Activated effector memory CD4-positive, alpha-beta T cell treated with anti-CD3 and anti-CD28 coated beads, Interleukin-2, amount 50 U/mL, for 16 hours (primary cell): ENCODE measurements at places on chromosomes 1 and 21.

GRCh38 chr21:36724660-36725059 lies 25.7 kb downstream of the SIM2 start:
- no peak for DNase-seq

- no peak for DNase-seq
These were observed 10.0 kb downstream of the CLDN19 start for GRCh38 chr1:42730002-42730401.

- DNase-seq, result no peak
These were observed 193.9 kb downstream of the FMN2 start for GRCh38 chr1:240285540-240285939.

DNA sequence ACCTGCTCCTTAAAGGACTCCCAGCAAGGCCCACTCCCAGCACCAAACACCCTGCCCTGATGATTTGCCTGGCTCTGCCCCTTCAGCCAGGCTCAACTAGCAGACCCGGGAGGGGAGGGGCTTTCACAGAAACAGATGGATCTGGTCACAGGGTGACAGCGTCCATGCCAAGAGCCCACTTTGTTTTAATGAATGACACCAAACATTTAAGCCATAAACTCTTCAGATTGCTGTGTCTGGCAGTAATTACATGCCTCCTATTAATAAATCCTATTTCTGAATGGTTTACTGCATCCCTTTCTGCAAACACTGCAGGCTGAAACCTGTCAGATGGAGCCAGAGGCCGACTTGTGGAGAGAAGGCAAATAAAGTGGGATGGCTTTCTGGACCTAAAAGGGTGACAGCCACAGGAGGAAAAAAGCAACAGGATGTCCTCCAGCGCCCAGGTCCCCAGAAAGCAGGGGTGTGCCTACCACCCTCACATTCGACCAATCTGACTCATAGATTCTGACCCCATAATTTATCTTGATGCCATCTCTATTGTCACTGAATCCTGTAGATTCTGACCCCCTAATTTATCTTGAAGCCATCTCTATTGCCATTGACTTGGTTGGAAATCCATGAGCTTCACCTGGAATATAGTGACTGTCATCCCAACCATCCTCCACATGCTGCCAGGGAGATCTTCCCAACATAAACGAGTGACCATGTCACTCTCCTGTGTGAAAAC lies 200.9 kb downstream of the PLPP3 start:
- no peak for DNase-seq

DNA sequence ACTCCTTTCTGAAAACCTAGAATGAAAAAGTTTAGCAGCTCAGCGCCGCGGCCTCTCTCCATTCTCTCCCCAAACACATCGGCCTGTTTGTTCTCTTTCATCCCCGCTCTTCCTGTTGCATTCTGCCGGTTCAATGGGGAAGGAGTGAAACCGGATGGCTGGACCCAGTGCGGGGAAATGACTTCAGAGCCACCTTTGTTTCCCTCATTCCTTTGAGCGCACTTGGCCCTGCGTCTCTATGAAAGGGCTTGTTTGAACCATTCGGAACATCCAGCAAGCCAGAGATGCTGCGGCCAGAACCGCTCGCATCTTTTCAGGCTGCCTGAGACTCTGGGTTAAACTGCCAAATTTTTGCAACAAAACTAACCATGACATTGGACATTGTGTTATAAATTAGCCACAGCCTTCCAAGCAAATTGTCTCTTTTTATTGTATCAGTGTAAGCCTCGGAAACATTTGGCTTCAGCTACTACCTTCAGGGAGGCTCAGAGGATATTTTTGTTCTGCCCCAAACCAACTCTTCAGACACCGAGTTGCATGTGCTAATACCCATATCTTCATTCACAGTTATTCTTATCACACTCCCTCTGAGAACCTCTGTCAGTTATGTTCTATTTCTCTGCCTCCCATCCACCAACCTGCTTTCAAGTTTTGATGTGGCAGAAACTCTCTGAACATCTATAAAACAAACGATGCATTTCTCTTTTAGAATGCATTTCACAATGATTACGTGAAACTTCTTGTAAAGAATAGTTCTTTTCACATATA lies 5.1 kb upstream of the OLIG1 start:
- DNase-seq, result no peak
